Right lobe of liver (tissue), 6 donors: ENCODE measurements at places on chromosomes 6 and 20.

GRCh38 chr20:18041462-18041861 is 16.3 kb downstream of the OVOL2 start:
- no peak for DNase-seq

- no peak for DNase-seq
These were observed 167.6 kb downstream of the PTPRT start for GRCh38 chr20:43022081-43022480.

DNA sequence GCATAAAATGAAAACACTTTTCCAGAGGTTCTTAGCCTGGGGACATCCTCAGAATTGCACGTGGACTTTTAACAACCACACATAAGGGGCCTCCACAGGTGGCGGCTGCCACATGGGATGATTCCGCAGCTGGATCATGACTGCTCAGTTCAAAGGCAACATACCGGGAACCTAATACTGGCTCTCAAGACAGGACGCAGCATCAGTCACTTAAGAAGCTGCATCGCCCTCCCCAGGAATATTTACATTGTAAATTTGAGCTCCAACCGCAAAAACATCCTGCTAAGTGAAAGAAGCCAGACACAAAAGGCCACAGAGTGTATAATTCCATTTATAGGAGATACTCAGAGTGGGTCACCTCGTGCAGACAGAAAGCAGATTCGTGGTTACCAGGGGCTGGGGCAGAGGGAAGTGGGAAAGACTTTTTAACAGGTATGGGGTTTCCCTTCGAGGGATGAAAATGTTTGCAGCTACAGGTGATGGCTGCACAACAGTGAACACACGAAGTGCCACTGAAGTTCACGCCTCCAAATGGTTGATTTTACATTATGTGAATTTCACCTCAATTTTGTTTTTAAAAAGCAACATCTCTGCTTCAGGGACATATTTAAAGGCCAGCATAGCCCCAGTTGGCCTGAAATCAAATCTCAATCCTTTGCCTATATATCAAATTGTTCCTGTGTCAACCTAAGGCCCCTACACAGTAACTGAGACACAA is 141.5 kb downstream of the BMP7 start:
- no peak for DNase-seq

DNA sequence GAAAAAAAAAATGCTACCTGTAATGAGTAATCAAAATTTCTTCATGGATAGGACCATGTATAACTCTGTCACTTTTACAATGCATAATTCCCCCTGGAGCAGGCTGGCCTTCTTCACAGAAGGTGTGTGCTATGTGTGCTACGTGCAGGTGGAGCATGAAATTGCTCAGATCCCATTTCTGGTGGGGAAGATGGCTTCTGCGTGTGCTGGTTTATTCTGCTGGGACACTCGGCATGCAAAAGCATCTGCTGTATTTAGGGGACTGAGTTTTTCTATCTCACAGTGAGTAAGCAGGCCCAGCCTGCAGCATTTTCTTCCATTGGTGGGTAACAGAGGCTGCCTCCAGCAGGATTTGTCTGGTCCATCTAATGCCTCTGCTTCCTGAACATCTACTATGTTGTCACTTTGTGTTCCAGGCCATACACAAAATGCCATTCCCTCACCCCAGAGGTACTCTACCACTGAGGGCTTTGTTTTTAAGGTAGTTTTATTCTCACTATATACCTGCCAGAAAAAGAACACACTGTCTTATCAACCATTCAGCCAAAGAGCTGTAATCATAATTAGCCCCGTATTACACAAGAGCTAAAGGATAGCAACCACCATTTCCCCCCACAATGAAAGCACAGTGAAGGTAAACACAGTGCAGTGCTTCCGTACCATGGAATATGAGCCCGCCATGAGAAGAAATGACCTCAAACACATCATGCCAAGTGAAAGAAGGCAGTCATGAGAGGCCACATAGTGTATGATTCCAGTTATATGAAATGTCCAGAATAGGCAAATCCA is 62.4 kb downstream of the SYNDIG1 start:
- no peak for DNase-seq

GRCh38 chr6:149468179-149468578 is 16.6 kb downstream of the ZC3H12D start:
- DNase-seq: no peak

GRCh38 chr6:135854799-135855198 is 3.3 kb downstream of the PDE7B start:
- DNase-seq: no peak

GRCh38 chr20:56656632-56657031 is 27.5 kb downstream of the TFAP2C start:
- DNase-seq: no peak

GRCh38 chr6:51855310-51856082 is 231.9 kb downstream of the PKHD1 start:
- no peak for DNase-seq

- no peak for DNase-seq
These were observed 13.2 kb downstream of the CDH26 start for GRCh38 chr20:59971428-59971827.

- no peak for DNase-seq
These were observed 1.4 kb upstream of the RNASET2 start for GRCh38 chr6:166957805-166958076.

GRCh38 chr20:58991715-58992114 is 10.7 kb downstream of the NELFCD start:
- no peak for DNase-seq

GRCh38 chr6:151029970-151030369 is 164.5 kb downstream of the MTHFD1L start:
- no peak for DNase-seq

GRCh38 chr6:91483415-91484105 is 896.7 kb upstream of the MAP3K7 start:
- DNase-seq: no peak

- no peak for DNase-seq
These were observed 82.7 kb downstream of the DLL1 start for GRCh38 chr6:170208182-170208601.

- DNase-seq: no peak
These were observed 74.0 kb downstream of the PTPRA start for GRCh38 chr20:2946988-2947961.

- no peak for DNase-seq
These were observed 631.1 kb downstream of the COL12A1 start for GRCh38 chr6:74574794-74575193.

DNA sequence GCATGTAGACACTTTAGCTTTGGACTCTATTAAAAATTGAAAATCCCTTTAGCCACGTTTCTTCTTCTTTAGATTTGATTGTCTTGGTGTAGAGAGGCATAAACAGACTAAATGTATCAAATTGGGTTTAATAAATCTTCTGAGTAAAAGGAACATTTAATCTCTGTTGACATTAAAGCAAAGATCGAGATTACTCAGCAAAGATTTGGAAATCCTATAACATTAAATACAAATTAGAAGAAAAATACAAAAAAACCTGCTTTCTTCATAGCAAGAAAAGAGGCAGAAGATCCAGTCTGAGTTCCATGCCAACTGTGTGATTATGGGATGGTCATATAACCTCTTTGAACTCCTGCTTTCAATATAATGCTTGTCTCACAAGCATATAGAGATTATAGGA is 172.3 kb downstream of the GJA1 start:
- no peak for DNase-seq

DNA sequence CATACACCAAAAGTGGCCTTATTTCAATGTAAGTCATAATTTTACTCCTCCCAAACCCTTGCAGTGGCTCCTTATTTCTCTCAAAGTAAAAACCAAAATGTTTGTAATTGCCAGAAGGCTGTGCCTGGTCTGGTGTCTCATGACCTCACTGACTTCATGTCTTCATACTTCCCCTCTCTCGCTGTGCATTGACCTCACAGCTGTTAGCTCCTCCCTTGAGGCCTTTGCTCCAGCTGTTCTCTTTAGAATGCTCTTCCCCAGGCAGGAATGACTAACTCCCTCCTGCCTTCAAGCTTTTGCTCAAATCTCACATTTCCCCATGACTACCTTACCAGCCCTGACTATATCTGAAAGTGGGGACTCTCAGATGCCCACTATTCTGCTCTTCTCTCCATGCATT is 83.3 kb downstream of the MTFR2 start:
- no peak for DNase-seq

DNA sequence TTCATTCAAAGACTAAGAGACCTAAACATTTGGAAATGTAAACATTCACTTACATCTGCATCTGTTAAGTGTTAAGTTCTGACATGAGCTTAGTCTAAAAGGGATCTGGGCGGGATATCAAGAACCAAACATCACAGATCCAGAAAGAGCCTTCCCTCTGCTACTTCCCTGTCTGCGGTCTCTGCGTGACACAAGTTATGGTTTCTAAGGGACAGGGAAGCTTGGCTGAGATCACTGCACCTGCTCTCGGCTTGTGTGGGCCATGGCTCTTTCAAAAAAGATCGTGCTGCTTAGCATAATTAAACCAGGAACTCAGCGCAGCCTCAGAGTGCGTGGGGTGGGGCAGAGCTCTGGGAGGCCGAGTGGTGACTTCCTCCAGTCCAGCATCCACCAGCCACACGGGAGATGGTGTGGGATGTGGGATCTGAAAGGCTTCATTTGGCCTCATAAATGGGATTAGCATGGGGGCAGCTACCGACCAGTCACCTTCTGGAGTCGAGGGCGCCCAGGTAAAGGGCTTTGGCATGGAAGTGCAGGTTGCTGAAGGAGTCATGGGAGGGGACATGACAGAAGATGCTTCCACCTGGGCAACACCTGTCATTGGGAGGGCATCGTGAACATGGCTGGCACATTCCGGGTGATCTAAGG is 16.7 kb upstream of the RAMACL start:
- DNase-seq: no peak

DNA sequence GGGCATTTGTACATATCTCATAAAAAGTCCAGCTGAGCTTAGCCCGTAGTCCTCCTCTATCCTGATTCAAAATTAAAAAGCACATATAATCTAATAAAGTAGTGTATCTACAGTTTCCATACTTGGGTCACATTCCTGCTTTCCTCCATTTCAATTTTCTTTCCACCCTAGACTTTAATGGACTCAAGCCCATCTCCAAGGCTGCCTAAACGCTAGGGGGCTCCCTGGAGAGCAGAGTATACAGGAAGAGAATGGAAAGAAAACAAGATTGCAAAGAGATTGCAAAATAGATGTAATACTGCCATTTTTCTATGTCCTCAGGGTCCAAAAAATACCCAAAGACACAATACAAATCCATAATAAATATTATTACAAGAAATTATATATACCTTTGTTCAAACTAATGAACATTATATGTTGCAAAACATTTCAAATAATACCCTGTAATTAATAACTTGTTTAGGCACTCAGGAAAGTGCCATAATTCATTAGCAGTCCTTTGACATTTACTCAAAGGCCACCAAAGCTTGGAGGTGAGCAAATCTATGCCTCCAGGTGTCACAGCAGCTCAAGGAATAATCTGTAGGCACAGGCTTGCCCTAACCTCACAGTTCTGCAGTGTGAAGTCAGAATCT is 2.4 kb upstream of the MCM3 start:
- peak; percentile 68 for DNase-seq

DNA sequence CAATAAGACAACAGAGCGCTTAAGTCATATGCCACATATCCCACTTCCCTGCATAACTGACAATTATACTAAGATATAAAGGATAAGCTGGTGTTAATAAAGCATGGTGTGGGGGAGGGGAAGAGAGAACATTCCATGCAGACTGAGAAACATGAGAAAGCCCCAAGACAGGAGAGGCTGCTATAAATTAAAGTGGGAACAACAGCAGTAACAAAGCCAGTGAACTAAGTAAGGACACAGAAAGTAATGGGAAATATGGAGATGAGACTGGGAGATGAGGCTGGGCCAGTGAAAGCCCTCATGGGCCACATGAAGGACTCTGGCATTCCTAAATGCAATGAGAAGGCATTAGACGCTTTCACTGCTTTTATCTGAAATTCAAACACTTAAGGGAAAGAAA is 41.3 kb downstream of the SESN1 start:
- no peak for DNase-seq

DNA sequence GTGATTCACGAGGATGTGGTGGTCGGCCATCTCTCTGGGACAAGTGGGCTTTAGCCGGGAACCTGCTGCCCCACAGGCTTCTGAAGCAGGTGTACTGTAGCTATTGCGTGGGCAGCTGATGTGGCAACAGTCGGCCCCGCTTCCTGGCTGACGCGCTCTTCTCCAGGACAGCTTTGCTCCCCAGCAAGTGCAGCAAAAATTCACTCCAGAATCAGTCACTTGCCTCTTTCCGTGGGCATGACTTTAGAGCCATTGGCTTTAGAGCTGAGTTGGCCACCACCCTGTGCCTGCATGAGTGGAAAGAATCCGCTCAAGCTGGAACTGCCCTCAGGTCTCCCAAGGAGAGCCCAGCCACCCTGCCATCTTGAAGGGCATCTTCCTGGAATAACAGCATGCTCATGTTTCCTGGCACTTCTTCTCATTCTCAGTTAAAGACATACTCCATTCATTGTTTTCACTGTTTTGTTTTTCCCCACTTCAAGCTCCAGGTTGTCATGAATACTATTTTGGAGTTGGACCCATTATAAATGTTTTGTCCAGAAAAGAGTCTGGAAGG is 178.3 kb downstream of the ZDHHC14 start:
- no peak for DNase-seq

DNA sequence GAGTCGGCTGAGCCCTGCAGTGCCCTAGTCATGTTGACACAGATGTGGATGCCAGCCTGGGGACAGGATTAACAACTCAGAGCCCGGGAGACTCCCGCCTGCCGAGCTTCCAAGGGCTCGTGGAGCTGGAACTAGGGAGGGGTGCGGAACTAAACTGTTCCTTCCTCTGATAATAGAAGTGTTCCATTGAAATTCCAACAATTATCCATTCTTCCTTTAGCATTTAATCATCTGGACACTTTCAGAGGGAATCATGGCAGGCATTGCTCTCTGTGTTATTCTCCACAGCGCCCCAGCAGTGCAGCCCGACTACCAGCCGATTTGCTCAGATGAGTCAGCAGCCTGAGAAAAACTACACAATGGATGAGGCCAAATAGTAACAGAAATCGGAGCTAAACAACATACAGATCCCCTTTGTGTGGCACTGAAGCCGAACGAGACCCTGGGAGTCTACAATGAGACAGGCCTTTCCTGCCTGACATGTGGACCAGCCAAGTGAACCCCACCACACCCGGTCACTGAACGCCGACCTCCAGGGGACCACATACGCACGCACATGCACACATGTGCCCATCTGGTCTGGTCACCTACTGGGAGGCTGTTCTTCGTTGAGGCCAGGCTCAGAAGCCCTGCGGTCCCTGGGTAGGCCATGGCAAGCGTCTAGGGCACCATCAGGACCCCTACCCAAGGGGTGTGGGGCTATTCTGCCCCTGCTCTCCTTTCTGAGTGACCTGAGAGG is 238.4 kb upstream of the AFDN start:
- no peak for DNase-seq

- DNase-seq: no peak
These were observed 444.6 kb downstream of the KIF16B start for GRCh38 chr20:16128538-16129106.

DNA sequence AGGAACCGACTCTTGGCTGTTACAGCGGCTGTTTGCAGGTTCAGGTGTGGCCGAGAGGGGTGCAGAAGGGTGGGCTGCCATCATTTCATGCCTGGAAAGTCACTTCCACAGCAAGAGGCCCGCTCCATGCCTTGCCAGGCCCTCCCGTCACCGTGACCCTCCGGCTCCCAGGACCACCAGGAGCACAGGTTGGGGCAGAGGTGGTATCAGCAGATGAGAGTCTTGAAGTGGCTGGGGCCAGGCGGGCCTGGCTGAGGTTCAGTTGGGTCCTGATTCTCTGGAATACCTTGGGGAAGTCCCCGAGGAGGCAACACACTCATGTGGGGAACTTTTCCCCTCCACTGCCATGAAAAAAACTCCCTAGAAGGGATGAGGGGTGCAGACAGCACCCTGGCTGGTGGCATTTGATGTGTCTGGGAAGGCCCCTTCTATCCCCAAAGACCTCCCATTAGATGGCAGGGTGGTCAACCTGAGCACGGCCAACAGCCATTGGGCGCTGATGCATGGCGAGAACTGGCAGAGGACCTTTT is 34.2 kb upstream of the IRF4 start:
- peak; percentile 28 for DNase-seq

GRCh38 chr6:11460837-11461661 is 76.5 kb upstream of the TMEM170B start:
- DNase-seq: no peak
